ENCODE measurements at places on chromosomes 12 and 14.

- H3K4me3 ChIP-seq = no peak overlapping the region
- no peak overlapping the region for H3K27ac ChIP-seq
- peaks cover 15% of the 10 kb centered on the region for H3K36me3 ChIP-seq
- peaks cover 25% of the 10 kb centered on the region for H3K4me1 ChIP-seq
- DNase-seq = no peak
These were observed 12.5 kb downstream of the SGPP1 start for GRCh38 chr14:63715360-63715759.

DNA sequence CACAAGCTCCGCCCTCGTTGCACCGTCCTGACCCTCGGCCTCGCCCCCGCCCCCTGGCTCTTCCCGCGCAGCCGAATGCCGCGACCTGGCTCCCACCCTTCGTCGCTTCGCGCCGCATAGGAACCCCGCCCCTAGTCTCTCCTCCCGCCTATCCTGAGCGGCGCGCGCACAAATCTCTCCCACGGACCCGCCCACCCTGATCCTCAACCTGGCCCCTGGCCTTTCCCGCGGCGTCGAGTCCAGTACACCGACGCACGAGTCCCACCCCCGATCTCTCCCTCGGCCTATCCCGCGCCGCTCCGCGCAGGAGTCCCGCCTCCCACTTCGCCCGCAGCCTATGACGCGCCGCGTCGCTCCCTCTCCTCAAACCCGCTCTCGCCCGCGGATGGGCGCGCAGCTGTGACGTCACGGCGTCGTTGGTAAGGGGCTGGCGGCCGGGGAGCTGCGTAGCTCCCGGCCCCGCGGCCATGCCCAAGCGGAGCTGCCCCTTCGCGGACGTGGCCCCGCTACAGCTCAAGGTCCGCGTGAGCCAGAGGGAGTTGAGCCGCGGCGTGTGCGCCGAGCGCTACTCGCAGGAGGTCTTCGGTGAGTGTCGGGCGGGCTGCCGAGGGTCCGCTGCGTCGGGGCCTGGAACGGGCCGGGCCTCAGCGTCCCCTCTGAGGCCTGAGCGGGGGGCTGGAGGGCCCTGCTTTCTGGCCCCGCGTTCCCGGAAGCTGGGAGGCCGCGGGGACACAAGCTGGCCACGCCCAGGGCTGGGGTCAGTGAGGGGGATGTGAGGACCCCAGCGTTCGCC is at the start of gene SIVA1:
Gene SIVA1 (plus strand): TSS at position 413 of the 793 bp plus-strand sequence. CDS start 55 bp downstream, at position 468.
- H3K36me3 ChIP-seq = no peaks in the 10 kb centered on the region
- DNase-seq = peak; percentile 99
- H3K4me1 ChIP-seq = peaks cover 59% of the 10 kb centered on the region
- peak within 1 kb of the TSS; percentile 94 for H3K4me3 ChIP-seq

- no peak overlapping the region for H3K4me3 ChIP-seq
- H3K4me1 ChIP-seq = no peaks in the 10 kb centered on the region
- H3K27ac ChIP-seq = no peak overlapping the region
- H3K36me3 ChIP-seq = no peaks in the 10 kb centered on the region
These were observed 122.8 kb downstream of the EML1 start for GRCh38 chr14:99916091-99916383.

- H3K27ac ChIP-seq = no peak overlapping the region
- no peaks in the 10 kb centered on the region for H3K36me3 ChIP-seq
- no peaks in the 10 kb centered on the region for H3K27me3 ChIP-seq
These were observed 112.0 kb downstream of the EPS8 start for GRCh38 chr12:15677228-15677627.
